ENCODE measurements at places on chromosomes 11 and 22.

DNA sequence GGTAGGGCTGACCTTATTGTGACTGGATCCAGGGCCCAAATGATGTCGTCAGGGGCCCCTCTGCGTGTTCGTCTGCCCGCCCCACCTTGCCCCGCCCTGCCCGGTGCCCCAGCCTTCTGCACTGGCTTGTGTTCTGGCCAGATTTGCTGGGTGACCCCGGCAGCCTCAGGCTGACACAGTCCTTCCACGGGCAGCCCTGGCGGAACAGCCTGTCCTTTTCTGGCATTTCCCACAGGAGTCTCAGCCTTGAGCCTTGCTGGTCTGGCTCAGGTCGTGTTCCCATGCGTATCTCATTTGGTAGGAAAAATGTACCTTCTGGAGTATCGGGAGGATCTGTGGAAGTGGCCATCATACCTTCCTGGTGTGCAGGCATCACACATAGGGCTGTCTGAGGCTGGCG, 31.0 kb downstream of the IGHMBP2 start:
- DNase-seq, result no peak

DNA sequence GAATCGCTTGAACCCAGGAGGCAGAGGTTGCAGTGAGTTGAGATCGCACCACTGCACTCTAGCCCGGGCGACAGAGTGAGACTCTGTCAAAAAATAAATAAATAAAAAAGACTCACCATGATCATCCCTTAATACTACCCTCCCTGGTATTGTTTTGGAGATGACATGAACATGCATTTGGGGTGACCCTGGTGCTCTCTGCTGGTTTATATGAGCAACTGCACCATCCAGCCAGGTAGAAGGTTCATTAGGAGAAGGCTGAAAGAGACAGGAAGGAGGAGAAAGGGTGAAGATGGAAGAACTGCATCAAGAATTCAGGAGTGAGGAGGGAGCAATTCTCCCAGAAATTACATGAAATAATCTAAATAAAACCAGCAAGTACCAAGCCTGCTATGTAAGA, 37.8 kb downstream of the SLC5A1 start:
- no peak for DNase-seq

DNA sequence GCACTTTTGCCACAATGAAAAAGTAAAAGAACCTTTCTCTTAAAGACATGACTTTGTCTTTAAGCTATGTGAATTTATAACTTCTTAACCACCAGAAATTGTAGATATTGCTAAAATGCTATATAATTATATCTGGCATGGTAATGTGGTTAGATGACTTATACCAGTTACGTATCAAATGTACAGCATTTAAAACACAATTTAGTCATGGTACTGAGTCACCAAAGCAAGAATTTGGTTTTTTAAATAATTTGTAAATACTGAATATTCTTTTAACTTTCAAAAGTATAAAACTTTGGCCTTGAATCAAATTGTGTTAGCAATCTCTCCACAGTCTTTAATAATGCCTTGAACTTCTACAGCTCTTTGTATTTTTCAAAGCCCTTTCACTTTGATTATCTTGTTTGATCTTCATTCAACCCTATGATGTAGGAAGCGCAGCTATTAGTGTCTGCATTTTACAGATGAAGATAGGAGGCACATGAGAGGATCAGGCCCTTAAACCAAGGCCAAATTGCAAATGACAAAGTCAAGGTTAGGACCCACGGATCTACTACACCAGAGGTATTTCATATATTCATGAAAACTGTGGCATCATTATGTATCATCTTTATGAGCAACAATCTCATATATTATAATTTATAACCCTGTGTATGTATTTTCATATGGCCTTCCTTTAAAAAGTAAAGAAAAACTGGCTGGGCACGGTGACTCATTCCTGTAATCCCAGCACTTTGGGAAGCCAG, 4.4 kb upstream of the SYTL2 start:
- DNase-seq, result no peak

DNA sequence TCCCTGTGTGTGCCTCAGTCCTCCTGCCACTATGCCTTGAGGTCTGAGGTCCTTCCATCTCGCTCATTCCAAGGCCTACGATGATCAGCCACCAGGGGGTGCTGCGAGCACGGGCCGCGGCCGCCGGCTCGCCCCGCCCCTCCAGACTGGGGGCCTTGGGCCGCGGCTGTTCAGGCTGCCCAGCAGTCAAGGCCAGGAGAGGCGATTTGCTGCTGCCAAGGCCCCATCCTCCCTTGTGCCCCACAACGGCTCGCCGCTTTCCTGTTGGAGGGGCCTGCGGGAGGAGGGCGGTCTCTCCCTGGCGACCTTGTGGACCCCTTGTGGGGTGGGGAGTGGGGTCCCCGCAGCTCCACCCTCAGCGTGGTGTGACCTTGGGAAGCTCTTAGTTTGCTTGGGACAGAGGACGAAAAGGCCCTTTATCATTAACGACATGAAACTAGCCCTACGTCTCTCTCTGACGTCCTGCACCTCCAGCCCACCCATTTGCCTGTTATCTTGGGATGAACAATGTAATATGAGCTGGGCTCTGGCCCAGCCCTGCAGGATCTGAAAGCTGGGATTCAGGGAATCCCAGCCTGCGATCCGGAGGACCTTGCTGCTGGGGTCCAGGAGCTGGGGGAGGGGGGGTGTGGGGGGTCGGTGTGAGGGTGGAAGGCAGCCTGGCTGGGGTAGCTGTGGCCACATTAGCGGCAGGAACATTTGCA, 5.3 kb upstream of the GALR3 start:
- DNase-seq, result peak; percentile 85

GRCh38 chr22:35677460-35678187, 29.4 kb downstream of the APOL6 start:
- no peak for DNase-seq

DNA sequence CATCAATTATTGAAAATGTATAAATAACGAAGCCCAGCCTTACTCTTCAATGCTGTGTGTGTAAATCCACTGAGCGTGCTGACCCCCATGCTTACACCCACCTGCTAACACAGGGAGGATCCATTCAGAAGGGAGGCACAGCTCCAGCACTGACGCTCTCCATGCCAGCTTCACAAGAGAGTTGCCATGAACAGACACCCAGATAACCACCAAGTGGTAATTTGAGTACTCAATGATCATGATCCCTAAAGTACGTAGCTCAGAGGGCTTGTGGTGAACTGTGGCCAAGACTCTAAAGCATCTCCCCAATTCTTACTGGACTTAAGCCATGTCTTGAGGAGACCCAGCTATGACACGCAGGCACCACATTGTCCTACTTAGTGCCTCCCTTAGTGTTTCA, 98.7 kb downstream of the IGLL1 start:
- DNase-seq, result no peak

GRCh38 chr11:106789406-106789805, 228.9 kb downstream of the GUCY1A2 start:
- no peak for DNase-seq

- no peak for DNase-seq
Observed at GRCh38 chr11:12693479-12694182, 19.4 kb downstream of the TEAD1 start.

DNA sequence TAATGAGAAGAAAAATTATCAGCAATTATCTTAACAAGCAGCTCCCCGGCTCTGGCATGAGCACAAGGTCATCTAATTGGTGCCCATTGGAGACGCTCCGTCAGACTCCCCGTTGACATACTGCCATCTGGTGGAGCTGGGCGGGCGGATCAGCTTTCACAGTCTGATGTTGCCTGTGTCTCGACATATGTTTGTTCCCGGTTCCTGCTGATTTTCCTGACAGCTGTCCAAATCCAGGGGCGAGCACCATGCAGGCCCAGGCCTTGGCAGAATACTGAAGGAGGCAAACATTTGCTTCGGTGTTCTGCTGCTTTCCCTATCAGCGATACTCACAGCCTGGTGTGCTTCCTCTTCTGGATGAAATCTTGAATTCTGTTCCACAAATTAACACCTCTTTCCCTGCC, 43.8 kb upstream of the BARX2 start:
- DNase-seq, result peak; percentile 47

- DNase-seq, result no peak
Observed at GRCh38 chr11:96524475-96524874, 134.7 kb downstream of the JRKL start.

- DNase-seq, result no peak
Observed at GRCh38 chr22:49042877-49043859, 784.5 kb downstream of the BRD1 start.

DNA sequence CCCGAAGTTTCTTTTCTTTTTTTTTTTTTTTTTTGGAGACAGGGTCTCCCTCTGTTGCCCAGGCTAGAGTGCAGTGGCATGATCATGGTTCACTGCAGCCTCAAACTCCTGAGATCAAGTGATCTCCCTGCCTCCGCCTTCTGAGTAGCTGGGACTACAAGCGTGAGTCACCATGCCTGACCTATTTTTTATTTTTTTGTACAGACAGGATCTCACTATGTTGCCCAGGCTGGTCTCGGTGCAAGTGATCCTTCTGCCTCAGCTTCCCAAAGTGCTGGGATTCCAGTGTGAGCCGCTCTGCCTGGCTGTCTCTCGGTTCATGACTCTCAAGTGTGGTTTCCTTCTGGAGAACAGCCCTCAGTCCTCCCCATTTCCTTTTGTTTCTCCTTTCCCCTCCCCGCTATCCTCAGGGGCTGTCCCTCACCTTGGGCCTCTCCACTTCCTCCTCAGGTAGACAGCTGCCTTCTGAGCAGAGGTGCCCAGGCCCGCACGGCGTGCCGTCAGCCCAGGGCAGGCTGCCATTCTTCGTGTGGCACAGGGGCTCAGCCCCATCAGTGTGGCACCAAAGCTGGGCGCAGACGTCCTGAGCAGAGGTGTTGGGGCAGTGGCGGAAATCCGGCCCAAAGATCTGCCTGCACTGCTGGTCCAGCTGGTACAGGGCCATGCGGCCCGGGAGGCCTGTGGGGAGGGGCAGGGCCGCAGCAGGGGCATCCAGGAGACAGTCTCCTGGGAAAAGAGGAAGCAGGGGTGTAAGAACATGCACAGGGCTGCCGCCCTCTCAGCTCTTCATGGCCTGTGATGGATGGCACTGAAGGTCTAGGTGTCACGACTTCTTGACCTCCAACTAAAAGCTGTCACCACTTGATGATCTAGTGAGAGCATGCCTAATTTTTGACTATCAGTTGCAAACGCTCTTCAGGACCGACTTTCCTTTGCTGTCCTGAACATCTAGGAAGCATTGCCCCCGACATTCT, 14.0 kb downstream of the ADAMTS8 start:
- DNase-seq, result no peak

DNA sequence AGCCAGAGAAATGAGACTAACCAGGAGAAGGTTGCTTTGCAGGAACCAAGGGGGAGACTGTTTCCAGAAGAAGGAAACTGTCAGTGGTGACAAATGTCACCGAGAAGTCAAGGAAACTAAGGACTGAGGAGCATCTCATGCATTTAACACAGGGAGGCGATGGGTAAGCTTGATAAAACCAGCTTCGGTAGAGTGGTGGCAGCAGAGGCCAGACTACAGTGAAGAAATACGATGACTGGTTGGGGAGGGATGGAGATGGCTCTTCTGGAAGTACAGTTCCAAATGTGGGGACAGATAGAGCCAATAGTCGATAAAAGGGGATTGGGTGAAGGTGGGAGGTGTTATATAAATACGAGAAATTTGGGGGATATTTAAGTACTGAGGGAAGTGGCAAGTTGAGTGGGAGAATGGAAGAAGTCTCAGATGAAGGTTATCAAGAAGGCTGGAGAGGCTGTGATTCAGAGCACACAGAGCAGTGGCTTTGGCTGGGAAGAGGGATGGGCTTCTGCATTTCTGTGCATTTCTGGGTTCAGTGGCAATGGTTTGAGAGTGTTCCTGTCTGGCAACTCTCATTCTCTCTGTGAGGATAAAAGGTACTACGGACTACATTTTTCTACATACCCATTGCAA, 29.2 kb downstream of the SC5D start:
- peak; percentile 79 for DNase-seq

DNA sequence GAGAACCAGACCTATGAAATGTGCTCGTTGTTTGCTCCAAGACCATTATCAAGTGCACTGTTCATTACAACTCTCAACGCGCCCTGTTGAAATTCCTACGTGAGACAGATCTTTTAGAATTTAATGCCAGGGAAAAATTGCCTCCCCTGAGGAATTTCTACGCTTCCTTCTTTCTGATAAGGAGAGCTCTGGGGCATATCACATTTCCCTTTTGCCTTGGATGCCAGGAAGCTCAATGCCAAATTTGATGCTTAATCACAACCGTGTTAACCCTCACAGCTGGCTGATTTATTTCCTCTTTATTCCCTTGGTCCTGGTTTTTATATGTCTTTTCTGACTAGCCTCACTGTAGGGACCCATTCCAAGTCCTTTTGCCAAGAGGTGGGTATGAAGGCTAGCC, 109.4 kb downstream of the MICAL2 start:
- DNase-seq, result no peak

GRCh38 chr22:27877501-27877900, 41.6 kb downstream of the PITPNB start:
- DNase-seq, result no peak

GRCh38 chr11:15940462-15941205, 415.7 kb downstream of the SOX6 start:
- no peak for DNase-seq

DNA sequence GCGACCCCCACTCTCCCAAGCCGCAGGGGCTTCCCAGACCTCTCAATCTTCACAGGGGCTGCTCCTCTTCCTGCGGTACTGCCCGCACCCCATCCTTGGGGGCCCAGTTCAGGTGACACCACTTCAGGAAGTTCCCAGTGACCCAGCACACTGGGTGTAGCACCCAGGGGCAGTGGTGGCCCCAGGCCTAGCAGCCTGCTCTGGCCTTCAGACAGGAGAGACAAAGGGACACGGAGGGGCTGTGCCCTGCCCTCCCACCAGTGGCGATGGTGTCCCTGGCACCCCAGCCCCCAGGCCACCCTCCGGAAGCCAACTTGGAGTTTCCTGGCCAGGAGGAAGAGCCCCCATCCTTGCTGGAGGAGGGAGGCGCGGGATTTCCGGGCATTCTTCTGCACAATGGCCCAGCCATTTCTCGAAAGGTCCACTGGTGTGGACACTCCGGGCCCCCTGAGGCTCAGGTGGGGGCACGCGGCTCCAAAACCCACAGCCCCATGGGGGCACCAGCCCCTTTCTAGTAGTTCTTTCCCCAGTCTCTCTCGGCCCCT, 978 bp upstream of the CLDN5 start:
- no peak for DNase-seq

DNA sequence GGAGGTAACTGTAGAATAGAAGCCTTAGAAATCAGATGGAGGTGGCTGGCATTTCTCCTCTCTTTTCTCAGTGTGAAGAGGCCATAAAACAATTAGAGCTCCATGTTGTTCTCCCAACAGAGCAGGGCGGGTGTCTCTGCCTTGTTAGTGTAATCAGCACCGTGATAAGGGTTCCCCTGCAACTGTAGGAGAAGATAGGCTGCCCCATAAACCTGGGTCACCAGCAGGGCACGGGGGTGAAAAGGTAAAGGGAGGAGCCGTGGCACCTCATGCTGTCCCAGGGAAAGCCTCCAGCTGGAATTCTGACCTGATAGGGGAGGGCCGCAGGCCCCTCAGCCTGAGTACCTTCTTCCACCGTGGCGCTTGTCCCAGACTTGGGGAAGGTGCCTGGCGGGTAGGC, 68.7 kb downstream of the ISX start:
- no peak for DNase-seq

DNA sequence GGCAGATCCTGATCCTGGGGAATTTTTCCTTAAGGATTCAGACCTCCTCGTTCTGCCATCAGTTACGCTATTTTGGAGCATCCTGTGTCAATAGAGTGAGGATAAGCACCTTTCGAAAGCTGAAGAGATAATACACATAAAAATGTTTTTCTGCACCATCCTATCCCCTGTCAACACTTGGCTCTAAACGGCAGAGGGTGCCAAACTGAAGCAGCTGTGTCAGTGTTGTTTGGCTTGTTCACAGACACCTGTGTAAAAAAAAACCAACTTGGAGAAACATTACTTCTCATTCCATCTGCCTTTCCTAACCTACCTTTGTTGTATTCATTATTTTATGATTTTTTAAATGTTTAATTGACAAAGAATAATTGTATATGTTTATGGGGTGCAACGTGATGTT, 417.0 kb upstream of the DDI1 start:
- DNase-seq, result no peak

Measured in caudate nucleus (tissue), 63 donors.